Activated CD8-positive, alpha-beta memory T cell treated with anti-CD3 and anti-CD28 coated beads for 1 hour (primary cell): ENCODE measurements at places on chromosomes 1 and 21.
A peak's percentile ranks its signal among the peaks of the same experiment; 100 is the strongest.

DNA sequence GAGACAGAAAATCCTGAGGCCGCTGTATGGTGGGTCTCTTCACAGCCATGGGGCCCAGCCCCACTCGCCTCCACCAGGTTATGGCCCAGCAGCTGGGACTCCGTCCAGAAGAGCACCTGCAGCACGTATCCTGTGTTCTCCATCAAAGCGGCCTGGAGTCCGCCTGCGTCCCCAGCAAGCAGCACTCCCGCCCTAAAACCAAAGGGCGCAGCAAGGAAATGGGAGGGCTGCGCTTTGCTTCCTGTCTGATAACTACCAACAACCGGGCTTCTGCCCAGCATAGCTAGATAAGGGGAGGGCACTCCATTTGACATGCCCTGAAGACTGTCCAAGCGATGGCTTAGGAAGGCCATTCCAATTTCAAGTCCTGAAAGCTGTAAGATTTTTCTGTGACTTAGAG, 119.9 kb downstream of the KCNJ15 start:
- no peak for DNase-seq

DNA sequence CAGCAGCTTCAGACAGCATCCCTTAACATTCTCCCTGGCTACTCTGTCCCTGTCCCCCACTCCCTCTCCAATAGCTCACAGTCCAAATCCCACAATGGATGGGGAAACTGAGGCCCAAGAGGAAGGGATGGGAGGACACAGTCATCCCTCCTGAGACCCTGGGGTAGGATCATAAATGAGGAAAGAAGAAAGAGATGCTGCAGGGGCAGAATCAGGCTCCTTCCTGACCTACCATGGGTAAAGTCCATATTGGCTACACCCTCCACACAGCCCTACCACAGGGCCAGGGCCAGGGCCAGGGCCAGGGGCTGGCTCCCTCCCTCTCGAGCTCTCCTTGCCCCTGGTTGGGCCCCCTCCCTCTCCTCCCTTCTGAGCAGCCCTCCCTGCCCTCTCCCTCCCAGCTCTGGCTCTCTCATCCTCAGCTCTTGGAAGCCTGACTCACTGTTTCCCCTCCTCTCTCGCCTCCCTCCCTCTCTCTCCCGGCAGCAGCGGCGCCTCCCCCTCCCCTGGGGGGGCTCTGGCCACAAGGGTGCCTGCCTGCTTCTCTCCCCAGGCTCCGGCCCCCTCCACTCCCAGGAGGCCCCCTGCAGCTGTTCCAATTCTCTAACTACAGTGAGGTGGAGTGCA, 4.9 kb downstream of the AHDC1 start:
- DNase-seq, result peak; percentile 28

DNA sequence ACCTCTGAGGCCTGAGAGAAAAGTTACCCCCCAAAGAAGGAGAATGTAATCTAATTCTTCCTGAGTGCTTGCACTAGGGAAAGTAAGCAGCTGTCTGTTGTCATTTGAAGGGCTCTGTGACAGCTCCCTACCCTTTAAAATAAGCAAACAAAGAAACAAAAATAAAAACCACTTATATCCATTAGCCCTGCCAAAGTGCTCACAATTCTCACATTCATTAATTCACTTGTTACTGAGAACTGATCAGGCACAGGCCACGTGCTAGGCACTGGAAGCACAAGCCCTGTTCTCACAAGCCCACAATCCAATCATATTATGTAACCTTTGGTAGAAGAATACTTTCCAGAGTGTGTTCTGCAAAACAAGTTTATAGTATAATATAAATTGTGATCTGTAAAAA, 199.4 kb downstream of the ZC3H11B start:
- DNase-seq, result no peak

GRCh38 chr1:24336075-24336474, 16.9 kb downstream of the GRHL3 start:
- DNase-seq, result no peak

GRCh38 chr21:42094811-42095210, 23.7 kb downstream of the UMODL1 start:
- no peak for DNase-seq

DNA sequence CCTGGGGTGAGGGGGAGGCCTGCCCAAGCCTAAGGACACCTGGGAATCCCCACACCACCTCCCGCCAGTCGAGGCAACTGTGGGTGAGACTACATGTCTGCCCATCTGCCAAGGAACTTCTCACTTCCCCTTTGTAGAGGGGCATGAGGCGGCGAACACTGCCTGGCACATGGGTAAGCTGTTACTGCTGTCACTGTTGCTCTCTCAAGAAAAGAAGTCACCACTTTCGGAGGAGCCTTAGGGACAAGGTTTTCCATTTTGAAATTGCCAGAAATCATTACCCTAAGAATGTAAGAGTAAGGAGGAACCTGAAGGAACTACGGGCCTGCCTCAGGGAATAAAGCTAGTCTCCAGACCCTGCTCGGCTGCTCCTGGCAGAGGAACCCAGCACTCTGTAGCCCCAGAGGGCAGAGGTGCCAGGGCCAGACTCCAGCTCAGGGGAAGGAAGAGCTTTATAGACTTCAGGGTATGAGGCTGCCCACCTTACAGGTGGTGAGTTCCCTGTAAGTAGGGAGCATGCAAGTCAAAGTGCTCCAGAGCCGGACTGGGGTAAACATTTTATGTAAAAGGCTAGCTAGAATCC, 23.3 kb downstream of the SLC2A1 start:
- no peak for DNase-seq

DNA sequence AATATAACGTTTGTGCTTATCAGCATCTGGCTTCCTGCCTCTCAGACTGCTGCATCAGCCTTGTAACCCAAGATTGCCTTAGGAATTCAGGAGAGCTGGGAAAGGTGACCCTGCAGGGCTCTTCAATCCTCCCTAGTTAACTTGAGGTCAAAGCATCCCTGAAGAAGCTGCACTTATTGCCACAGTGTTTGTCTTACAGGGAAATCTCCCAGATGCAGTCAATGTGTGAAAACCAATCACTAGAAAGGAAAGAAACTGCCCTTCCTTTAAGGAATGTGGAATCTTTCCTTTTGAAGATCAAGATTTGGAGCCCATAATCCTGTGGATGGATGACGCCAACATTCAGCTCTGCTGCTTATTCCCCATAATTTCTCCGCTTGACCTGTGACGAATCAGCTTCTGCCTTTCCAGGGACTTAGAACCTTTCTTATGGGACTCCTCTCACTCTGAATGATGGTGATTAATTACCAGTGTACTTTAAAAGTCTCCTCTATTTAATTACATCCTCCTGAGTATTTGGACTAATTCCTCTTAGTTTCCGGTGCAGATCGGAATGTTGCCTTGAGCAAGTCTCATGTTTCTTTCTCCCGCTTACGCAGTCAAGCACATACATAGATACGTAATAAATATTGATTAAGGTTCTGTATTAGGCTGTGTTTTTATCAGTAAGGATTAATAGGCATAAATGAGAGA, 14.4 kb downstream of the ADAMTS5 start:
- no peak for DNase-seq
